ENCODE measurements at places on chromosomes 7 and 10.

GRCh38 chr7:144006029-144006691 is 6.0 kb downstream of the OR6B1 start:
- no peak for DNase-seq

- DNase-seq, result no peak
These were observed 1.4 kb upstream of the RTKN2 start for GRCh38 chr10:62270020-62270419.

- DNase-seq, result no peak
These were observed 6.6 kb upstream of the EBF3 start for GRCh38 chr10:129970465-129971364.

DNA sequence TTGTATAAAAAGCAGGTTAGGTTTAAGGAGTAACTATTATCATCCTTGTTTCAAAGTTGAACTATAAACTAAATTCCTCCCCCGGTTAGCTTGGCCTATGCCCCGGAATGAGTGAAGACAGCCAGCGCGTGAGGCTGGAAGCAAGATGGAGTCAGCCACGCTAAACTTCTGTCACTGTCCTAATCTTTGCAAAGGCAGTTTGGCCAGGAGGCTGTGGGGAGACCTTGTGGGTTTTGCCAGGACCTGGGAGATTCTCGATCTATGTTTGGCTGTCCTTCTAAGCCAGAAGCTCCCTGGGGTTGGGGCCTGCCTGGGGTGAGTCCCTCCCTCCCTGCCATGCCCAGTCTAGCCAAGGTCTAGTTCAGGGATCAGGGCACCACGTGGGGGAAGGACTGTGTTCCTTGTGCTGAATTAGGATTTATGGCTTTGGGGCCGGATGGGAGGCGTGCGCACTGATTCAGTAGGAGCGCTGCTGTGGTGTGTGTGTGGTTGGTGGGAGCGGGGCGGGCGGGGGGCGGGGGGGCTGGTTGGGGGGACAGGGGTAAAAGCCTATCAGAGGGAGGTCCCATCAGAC is 871 bp upstream of the GTF2IRD1 start:
- DNase-seq, result no peak

DNA sequence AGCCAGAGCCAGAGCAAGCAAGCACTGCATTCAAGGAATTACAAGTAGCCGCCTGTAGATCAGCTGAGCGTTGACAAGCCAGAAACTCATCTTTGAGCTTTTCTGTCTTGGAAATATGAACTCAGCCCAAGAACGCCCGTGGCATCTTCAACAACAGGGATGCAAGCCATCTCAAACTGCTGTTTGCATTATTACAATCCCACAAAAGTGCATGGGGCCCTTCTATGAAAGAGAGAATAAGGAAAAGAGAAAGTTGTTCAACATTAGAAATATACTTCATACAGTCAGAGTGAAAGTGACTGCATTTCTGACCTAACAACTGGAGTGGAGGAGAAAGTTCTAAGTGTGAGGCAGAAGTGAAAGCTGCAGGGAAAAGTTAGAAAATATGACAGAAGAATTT is 6.5 kb downstream of the SGCE start:
- no peak for DNase-seq

DNA sequence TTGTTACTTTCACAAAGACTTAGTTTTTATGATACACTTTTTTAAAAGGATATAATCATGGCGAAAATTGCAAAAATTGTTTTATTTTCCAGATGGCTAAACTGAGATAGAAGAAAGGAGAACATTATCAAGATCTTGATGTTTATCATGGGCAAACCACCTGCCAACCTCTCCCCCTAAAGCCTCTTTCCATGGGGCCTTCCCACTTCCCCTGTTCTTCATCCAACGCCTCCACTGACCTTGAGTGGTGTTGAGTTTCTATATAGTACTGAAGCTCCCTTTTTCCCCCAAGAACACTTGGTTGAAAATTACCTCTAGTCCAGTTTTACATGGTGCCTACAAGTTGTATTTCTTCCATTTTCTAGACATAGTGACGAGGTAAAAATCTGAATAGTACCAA is 5.0 kb downstream of the CREB3L2 start:
- DNase-seq, result no peak

- DNase-seq, result no peak
These were observed 94.6 kb upstream of the MACROH2A2 start for GRCh38 chr10:69957886-69958555.

- no peak for DNase-seq
These were observed 47.2 kb upstream of the RABGEF1 start for GRCh38 chr7:66693331-66693730.

DNA sequence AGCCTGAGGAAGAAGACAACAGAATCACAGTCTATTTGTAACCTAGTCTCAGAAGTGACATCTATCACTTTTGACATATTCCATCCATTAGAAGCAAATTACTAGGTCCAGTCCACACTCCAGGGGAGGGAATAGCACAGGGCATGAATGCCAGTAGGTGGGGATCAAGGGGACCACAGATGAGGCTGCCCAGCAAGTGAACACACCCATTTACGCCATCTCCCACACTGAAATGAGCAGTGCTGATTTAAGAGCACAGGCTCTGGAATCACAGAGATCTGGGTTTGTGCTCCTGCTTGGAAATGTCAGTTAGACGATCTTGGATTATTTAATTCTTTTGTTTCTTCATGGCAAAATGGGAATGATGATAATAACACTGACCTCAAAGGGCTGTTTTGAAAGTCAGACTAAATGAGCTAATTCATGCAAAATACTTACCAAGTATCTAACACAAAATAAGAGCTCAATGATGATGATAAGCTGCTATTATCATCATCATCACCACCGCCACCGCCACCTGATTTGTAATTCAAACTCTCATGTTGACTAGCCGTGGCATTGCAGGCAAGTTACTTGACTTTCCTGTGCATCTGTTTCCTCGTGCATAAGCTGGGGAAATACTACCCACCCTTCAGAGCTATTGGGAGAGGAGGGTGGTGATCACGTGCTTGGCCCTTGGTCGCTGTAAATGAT is 138.9 kb upstream of the KLF14 start:
- DNase-seq, result no peak

- no peak for DNase-seq
These were observed 4.1 kb downstream of the FBXO24 start for GRCh38 chr7:100590077-100590737.

- no peak for DNase-seq
These were observed 3.4 kb downstream of the CCDC136 start for GRCh38 chr7:128795129-128795528.

GRCh38 chr10:99276848-99277486 is 41.3 kb upstream of the HPSE2 start:
- no peak for DNase-seq

DNA sequence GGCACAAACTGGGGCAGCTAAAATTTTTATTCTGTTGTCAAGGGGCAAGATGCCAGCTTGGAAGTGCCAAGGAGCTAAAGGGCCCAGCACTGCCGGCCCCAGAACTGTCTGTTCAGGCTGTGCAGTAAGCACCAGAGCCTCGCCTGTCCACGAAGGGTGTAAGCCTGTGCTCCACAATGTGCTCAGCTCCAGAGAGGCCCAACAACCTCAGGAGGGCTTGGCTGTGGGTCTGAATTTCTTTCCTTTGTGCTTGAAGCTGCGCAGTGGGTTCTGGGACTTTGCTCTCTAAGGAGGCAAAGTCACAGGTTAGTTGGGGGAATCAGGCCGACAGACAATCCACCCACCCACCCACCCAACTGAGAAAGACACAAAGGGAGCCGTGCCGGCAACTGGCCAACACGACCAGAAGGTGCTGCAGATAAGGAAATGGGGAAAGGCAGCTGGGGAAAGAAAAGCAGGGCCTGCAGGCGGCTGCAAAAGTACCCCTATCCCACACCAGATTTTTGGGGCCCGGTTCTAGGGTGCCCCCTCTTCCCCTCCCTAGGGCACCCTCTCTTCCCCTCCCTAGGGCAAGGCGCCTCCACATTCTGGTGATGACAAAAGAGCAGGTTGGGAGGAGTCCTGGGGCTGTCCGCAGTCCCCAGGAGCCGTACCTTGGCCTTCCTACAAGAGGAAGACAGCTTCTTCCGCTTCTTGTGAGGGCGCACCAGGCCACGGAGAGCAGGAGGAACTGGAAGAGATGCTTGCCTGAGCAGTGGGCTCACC is 7.7 kb downstream of the DDX56 start:
- DNase-seq, result no peak

DNA sequence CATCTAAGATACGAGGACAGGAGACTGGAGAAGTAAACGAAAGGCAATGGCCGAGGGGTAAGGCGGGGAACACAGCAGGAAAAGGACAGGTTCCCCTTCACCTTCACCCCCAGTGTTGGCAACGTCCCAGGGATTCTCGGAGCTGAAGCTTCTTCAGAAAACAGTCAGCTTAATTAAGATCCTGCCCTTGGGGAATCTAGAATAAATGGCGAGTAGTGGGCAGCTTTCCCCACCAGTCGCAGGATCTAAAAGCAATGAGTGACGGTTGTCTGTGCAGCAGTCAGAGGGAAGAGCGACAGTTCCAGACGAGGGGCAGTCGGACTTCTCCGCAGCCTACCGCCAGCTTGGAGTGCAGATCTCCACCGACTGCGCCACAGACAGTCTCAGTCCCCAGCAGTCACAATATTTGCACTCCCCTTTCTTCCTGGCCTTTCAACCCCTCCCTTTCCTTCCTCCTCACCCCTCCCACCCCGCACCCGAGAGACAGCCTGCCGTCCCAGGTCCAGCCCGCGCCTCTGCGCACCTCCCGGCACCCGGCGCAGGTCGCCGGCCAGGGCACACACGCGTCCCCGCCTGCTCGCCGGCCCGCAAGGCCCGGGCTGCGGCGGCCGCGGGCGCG is 10.9 kb upstream of the SP8 start:
- no peak for DNase-seq

DNA sequence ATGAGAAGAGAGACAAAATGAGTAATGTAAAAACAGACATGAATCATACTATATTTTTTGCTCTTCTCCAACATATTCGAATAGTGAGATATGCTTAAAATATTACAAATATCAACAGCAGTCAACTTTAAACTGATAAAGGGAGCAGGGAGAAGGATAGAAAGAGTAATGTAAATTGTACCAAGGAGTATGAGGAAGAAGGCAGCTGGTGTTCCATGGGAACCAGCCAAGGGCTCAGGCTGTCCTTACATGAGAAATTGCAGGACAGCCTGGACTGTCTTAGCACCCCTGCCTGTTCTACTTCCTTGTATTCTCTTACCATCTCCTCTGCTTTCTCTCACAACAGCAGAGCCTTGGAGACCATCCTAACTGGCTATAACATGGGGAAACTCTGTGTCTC is 128.7 kb downstream of the TSPAN12 start:
- DNase-seq, result no peak

GRCh38 chr10:117373823-117374505 is 1.3 kb downstream of the PDZD8 start:
- no peak for DNase-seq

DNA sequence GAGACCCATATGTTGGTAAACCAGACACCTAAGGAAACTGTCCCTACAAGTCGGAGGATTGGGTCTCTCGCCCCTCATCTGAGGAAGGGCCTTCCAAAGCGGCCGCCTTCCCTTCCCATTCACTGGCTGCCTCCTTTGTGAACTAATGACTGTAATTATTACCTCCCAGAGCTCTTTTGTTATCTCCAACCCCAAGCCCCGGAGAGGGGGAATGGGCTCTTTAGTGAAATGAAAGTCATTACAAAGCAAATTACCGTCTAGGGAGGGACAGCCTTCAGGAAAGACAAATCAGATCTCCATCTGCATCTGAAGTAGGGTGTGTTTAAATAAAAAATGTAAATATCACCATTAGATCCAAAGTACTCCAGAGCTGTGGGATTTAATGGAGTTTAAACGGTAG is 2.6 kb upstream of the GAD2 start:
- no peak for DNase-seq

DNA sequence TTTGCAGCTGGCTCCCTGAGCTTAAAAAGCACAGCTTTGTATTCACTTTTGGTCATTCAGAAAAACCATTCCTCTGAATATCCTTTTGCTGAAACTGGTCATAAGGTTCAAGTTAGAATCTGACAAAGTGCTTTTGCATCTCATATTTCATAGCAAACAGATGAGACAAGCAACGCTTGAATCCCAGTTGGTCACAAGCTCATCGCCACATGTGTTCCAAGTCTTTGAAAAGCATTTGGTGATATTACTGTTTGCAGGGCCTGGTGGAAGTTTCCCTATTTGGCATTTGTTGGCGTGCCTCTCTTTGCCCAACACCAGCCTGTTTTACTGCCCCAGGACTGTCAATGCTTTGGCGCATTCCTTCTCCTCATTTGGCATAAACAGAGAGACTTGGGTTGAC is 10.3 kb downstream of the TACC2 start:
- no peak for DNase-seq

- no peak for DNase-seq
These were observed 5.9 kb downstream of the LRRC4 start for GRCh38 chr7:128025380-128025779.

GRCh38 chr10:127424594-127425264 is 124.4 kb upstream of the NPS start:
- DNase-seq, result no peak

GRCh38 chr10:101769541-101770180 is 6.3 kb downstream of the FGF8 start:
- no peak for DNase-seq

DNA sequence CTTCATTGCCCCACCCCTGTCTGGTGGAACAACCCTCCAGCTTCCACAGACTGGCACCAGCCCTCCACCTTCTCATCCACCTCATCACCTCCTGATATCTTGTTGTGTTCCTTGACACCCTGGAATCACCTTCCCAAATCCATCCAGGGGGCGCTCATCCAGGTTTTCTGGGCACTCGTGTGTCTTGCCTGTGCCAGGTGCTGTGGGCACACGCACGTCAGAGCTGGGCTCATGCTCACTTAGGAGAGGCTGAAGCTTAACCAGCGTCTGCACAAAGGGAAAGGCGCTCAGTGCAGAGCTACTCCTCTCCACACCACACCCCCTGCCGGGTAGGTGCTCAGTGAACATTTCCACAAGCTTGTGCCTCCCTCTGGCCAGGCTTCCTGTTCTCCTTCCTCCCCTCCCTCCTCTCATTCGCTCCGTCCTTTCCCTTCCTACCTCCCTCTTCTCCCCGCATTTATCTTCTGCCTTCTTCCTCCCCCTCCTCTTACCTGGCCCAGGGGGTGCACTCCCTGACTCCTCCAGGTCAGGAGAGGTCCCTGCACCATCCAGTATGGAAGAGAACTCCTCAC is 4.8 kb downstream of the ADCYAP1R1 start:
- no peak for DNase-seq

- DNase-seq, result no peak
These were observed 4.9 kb upstream of the HERPUD2 start for GRCh38 chr7:35699796-35700305.

GRCh38 chr10:6270951-6271350 is 68.2 kb downstream of the PFKFB3 start:
- DNase-seq, result no peak

GRCh38 chr7:102978284-102978683 is 65.5 kb downstream of the LRRC17 start:
- DNase-seq, result no peak
